Right atrium auricular region (tissue), 2 donors: ENCODE measurements at places on chromosomes 7 and 10. TPM values are rescaled to one million over a fixed set of nuclear protein-coding genes. Genes with fewer than 3 reads are reported as not detected.
A peak's percentile ranks its signal among the peaks of the same experiment; 100 is the strongest.

GTPBP4 gene
- total RNA-seq, result 14.4 TPM

GPR15LG gene
- not detected for total RNA-seq

- H3K36me3 ChIP-seq, result no peaks in the 10 kb centered on the region
- no peak overlapping the region for H3K4me3 ChIP-seq
- peaks cover 19% of the 10 kb centered on the region for H3K4me1 ChIP-seq
- H3K27me3 ChIP-seq, result no peaks in the 10 kb centered on the region
- H3K27ac ChIP-seq, result peak overlapping the region; percentile 39
- DNase-seq, result no peak
These were observed 125.2 kb downstream of the DOCK4 start for GRCh38 chr7:112080978-112081377.

DNA sequence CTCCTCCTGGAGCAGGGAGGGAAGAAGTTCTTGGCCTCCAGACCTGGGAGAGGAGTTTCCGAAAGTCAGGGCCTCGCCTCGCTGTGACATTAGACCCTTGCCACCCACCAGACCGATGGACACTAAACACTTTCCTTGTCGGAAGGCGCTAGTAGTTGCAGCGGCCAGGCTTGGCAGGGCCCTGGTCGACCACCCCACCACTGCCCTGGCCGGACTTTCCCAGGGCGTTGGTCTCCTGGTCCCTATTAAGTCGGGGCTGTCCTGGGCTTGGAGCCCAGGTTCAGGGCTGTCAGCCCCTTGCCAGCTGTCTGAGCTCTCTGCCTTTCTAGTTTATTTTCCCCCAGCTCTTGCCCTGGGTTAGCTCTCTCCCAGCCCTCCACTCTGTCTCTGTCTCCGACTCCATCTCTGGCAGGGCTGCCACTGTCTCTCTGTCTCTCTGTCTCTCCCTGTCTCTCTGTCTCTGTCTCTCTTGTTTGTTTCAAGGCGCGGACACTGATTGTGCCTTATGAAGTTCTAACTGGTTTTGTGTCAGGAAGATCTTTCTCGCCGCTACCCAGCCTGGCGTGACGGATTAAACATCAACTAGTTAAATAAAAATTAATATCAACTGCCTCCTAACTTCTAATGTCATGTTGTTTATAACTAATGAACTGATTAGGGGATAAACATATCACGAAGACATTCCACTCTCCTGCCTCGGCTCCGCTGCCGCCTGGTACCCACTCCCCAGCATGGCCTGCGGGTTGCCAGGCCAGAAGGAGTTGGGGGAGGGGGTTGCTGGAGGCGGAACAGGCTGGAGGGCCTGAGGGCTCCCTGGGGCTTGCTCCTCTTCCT is 13.8 kb upstream of the PAX2 start:
- H3K27me3 ChIP-seq, result peaks cover 61% of the 10 kb centered on the region
- peaks cover 29% of the 10 kb centered on the region for H3K4me1 ChIP-seq
- no peaks in the 10 kb centered on the region for H3K36me3 ChIP-seq
- no peak overlapping the region for H3K27ac ChIP-seq

DNA sequence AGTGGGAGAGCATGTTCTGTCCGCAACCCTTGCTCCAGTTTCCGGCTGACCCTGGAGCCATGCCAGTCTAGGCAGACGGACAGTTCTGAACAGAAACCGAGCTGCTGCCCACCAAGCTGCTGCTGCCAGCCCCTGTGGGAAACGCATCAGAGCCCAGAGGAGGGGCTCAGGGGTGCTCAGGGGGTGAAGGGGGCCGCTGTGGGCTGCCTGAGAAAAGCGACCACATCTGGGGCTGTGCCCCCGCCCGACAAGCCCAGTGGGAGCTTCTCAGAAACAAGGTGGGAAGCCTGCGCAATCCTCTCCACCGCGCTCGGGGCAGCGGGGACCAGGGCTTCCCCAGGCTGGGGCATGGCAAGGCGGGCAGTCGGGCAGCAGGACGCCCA is 38.8 kb upstream of the CFAP46 start:
- H3K4me1 ChIP-seq, result no peaks in the 10 kb centered on the region
- no peak overlapping the region for H3K27ac ChIP-seq
- no peak for DNase-seq
- H3K4me3 ChIP-seq, result no peak overlapping the region
- H3K27me3 ChIP-seq, result no peaks in the 10 kb centered on the region
- no peaks in the 10 kb centered on the region for H3K36me3 ChIP-seq

- no peaks in the 10 kb centered on the region for H3K36me3 ChIP-seq
- H3K27me3 ChIP-seq, result no peaks in the 10 kb centered on the region
- no peak for DNase-seq
- H3K27ac ChIP-seq, result no peak overlapping the region
- H3K4me1 ChIP-seq, result no peaks in the 10 kb centered on the region
These were observed 18.0 kb upstream of the RSU1 start for GRCh38 chr10:16835228-16835627.
